ENCODE measurements at places on chromosomes 6 and 20.

DNA sequence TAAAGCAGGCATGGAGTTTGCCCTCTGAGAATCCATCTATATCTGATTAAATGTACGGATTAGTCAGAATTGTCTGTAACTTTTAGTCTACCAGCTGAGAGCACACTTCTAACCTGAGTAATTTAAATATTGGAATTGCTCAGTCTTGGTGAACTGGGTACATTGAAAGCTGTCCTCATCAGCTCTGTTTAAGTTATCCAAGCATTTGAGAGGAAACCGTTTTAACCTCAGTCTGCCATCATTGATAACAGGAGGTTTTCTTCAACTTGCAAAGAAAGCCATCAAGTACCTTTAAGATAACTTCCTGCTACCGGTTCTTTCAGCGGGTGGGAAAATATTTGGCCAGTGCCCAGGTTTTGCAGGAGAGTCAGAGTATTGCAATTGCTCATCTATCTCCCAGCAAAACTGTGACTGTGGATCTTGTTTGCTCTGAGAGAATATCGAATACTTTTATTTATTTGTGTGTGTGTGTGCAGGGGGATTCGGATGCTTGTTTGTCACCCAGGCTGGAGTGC lies 31.1 kb upstream of the F13A1 start:
- DNase-seq: no peak

- DNase-seq: no peak
Observed at GRCh38 chr6:166202321-166202733, 34.7 kb upstream of the TBXT start.

DNA sequence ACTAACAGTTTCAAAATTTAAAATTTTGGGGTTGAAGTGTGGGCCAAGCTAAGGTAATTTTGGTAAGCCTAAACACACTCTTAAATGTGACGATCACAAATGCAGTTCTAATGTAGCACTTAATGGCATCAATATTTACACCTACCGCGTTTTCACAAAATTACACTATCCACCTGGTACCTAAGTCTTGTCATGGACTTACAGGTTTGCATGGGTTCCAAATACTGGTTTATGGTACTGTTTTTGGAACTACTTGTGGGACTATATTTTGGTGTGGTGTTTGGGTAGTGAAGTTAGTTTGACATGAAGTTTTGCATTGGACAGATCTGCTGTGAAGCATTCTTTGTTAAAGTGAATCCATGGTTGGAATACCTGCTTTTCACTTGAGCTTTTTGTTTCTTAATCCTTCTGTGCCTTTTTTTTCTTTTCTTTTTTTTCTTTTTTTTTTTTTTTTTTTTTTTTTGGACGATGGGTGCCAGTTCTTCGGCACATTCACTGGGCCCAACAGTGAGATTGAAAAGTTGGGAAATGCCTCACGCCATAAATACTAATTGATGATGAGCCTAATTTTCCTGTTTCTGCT lies 6.5 kb downstream of the SRSF3 start:
- no peak for DNase-seq

- no peak for DNase-seq
Observed at GRCh38 chr20:32333181-32333987, 24.7 kb upstream of the ASXL1 start.

DNA sequence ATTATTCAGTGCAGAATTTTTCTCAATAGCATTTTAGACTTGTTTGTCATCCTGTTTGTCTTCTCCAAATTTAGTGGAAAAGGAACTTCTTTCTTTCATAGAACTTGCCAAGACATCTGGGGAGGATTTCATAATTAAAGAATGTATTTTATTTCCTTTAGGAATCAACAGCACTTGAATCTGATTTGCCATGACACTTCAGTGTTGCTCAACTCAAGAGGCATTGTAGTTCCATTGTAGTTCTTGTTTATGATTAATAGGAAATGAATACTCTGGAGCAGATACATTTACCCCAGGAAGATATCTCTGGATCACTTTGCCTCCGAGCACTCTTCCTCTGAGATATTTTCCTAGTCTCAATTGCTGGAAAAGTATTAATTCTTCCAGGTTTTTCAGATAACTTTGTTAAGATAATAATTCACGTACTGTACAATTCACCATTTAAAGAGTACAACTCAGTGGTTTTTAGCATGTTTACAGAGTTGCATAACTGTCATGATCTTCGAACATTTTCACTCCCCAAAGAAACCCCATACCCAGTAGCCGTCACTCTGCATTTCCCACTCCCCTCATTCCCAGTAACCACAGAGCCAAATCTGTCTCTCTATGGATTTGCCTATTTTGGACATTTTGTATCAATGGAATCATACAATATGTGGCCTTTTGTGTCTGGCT lies 29.7 kb downstream of the AKAP12 start:
- no peak for DNase-seq

- DNase-seq: no peak
Observed at GRCh38 chr6:164035900-164036485, 621.5 kb downstream of the QKI start.

- DNase-seq: no peak
Observed at GRCh38 chr6:26657256-26657655, 2.3 kb downstream of the ZNF322 start.

GRCh38 chr6:50970908-50971307 lies 152.2 kb downstream of the TFAP2B start:
- no peak for DNase-seq

- no peak for DNase-seq
Observed at GRCh38 chr6:151431337-151431736, 20.6 kb downstream of the RMND1 start.

DNA sequence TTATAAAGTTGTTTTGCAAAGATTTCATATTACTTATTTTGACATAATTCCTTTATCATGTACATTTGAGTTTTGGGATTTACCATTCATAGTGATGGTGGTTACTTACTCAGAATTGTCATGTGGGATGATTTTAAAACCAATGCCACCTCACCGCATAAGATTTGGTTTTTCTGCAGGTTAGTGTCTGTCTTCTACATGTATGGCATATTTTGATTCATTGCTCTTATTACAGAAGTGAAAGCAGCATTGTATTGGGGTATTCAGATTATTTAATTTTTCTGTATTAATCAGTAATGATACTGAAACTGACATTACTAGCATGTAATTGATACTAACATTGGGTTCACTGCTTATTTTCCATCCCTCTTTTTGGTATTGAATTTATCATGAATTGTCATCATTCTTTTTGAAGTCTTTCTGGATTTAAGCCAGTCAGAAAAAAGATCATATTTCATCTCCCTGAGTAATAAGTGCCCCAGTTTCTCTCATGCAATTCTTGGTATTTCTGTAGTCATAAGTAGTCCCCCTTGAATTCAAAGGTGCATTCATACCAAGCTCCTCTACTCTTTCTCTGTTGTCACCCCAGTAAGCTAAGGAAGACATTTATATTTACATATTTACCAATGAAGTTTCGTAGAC lies 176.6 kb downstream of the BCKDHB start:
- DNase-seq: no peak

DNA sequence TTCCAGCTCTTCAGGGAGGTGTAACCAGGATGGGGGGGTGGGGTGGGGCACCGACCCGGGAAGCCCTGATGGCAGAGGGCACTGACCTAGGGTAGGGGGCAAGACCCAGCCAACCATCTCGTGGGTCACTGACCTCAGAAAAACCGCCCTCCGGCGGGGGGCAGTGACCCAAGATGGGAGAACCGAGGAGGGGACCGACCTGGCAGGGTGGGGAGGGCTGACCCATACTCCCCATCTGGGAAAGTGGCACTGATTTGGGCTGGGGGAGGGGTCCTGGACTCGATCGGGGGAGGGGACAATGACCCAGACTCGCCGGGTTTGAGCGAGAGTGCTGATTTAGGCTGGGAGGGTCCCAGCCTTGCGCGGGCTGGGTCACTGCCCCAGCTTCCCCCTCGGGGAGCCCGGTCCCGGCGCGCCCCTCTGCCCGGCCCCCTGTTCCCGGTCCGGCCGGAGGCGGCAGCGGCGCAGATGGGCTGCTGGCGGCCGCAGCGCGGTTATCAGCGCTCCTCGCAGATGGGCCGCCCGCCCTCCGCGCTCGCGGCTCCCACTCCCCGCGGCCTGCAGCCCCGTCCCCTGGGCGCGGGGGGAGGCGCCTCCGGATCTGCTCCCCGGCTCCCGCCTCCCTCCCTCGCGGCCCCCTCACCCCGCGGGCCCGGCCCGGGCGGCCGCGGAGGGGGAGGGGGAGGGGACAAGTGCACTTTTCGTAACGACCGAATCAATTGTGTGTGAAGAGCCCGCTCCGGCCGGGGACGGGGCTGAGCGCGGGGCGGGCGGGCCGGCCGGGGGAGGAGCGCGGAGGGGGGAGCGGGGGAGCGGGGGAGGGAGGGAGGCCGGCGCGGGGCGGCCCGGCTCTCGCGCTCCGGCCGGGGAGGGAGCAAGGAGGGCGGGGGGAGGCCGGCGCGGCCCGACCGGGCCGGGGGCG lies 2.2 kb downstream of the NOL4L start:
- DNase-seq: peak; percentile 46

DNA sequence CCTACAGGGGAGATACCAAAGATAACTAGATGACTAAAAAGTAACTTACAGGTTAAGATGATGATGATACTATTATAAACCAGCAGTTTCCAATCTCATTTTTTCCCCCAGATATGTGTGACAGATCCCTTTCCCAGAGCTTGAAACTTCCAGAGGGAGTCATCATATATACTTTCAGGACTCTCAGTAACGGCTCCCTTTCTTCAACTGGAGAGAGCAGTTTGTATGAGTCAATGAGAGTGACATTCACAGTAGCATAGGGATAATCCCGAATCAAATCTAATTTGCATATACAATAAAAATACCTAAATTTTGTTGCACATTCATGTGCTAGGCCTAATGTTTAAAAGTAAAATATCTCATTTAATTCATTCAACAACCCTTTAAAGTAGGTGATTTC lies 29.7 kb downstream of the IGF2R start:
- DNase-seq: no peak

DNA sequence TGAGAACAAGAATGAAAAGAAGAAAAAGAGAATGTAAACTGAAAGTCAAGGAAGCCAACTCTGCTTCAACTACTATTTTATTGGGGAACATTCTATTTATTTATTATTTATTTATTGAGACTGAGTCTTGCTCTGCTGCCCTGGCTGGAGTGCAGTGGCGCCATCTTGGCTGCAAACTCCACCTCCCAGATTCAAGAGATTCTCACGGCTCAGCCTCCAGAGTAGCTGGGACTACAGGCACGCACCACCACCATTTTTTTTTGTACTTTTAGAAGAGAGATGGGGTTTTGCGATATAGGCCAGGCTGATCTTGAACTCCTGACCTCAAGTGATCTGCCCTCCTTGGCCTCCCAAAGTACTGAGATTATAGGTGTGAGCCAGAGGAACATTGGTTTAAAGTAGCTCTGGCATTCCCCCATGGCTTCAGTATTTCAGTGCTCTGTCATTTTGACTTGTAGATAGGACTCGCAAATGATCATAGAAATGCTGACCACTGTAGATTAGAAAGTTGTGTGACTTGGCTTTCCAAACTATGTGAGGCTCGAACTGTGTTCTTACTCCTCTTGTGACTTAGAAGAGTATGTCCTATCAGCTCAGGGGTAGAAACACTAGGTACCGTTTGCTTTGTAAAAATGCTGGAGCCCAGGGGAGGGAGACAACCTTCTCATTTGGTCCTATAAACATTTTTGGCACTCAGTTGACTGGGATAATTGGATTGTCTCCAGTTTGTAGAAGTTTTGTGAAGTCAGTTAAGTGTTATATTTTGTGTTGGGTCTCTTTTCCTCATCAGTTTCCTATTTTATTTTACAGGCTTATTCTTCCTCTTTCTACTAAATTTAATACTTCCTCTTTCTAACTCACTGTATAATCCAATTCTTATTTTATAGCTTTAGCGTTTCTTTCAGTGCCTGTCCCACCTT lies 544.9 kb upstream of the CITED2 start:
- DNase-seq: no peak

GRCh38 chr20:61057443-61058121 lies 194.5 kb upstream of the CDH4 start:
- DNase-seq: no peak

DNA sequence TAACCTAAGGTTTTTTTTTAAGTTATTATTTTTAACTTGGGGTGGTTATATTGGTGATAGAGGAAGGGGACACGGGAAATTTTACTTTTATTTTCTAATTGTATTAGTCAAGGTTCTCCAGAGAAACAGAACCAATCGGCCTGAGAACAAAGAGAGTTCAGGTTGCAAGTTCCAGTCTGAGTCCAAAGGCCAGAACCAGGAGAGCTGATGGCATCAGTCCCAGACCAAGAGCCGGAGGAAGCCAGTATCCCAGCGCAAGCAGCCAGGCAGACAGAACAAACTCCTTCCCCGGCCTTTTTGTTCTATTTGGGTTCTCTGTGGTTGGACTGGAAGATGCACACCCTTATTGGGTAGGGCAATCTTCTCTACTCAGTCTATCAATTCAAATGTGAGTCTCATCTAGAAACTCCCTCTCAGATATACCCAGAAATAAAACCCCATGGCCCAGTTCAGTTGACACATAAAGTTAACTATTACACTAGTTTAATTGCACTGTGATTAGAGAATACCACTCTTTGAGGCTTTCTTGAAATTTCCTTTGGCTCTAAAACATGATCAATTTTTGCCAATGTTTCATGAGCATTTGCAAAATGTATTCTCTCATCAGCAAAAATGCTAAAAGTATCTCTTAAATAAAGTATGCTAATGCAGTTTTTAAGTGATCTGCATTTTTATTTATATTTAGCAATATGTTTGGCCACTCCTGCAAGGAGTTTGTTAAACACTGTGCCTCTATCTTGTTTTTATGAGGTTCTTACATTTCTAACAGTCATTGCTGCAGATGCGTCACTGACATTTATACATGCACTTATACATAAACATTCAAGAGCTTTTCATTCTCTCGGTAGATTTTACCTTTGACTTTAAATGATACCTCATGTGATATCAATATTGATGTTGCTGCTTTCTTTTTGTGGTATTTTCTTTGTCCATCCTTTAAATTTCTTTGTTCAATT lies 103.2 kb upstream of the SSTR4 start:
- DNase-seq: no peak

DNA sequence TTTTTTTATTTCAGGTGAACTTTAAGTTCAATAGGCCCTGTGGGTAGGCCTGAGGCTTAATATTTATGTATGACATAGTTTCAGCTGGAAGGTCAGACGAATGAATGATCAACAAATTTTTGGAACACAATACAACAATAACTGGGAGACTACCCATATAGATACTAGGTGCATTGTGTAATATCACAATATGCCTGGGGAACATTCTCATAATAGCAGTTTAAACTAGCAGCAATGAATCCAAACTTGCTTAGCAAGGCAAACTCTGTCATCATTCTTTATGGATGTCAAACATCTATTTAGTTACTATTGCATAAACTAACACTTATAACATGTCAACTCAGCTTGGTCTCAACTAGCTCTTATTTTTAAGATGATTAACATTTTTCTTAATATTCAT lies 49.3 kb downstream of the ELOVL4 start:
- no peak for DNase-seq

DNA sequence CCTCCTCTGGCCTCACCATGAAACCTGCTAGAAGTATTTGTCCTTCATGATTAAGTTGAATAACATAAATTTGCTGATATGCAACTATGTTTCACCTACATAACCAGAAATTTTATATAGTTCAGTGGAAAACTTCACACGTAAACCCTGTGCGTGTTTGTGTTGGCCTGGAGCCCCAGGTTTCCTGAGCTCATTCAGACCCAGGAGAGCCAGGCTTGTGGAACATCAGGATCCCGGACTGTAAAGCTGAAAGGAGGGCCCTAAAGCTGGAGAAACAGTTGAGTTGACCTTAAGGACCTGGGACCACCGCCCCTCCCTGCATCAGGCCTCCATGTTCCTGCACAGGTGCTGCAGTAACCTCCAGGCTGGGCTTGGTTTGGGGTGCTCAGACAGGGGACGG lies 3.1 kb upstream of the SPATS1 start:
- DNase-seq: no peak

GRCh38 chr6:168064226-168064807 lies 14.7 kb downstream of the FRMD1 start:
- no peak for DNase-seq

GRCh38 chr6:90454836-90455427 lies 131.9 kb downstream of the MAP3K7 start:
- DNase-seq: no peak
